ENCODE measurements at places on chromosomes 13 and 19.

DNA sequence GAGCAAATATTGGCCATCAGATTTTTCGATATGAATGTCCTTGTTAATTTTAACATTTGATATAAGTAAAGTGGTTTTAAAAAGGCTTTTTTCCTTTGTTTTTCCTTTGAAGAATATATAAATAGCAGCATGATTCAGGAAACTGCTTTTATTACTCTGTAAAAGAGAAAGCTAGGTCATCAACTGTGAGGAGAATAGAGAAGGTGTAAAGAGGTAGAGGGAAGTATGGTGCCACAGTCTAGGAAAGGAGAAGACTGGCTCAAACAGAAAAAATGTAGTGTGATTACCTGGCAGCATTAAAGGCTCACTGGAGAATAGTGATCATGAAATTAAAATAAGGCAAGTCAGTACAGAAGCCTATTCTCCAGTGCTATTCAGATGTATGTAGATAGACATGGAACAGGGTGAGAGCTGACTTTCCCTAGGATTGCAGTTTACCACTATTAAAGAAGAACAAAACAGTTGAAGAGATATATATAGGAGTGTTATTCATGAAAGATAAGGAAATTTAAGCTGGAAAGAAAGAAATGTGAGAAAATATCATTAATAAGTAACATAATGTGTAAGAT is 1115.9 kb upstream of the PCDH9 start:
- no peak for DNase-seq

DNA sequence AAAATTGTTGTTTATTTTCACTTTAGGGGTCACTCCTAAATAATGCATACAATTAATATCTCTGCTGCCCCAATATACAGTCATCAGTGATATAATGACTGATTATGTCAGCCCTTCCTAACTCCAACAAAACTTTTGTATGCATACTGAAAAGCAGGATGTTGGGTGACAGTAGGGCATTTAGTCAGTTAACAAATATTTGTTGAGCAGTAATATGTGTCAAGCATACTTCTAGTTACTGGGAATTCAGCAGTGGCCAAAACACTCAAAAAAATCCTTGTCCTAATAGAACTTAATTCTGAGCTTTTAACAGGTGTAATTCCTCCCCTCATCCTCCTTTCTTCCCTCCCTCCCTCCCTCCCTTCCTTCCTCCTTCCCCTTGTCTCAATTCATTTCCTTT is 560.7 kb upstream of the KLHL1 start:
- DNase-seq = no peak

DNA sequence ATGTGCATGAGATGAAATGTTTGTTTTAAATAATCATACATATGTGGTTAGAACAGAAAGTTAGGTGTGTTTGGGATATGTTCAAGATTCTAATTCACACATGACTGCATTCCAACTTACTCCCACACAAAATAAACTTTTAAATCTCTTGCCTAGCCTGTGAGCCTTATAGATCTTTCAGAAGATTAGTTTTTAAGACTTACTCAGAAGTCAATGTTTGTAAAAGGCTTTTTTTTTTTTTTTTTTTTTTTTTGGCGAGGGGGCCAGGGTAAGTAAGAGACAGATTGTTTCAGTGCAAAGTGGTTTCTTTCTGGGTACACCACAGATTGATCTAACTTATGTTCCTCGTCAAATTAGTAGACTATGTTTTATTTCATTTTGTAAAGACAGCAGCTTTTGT is 39.1 kb downstream of the GPR180 start:
- no peak for DNase-seq

GRCh38 chr19:8057545-8058270 is 5.1 kb downstream of the CCL25 start:
- DNase-seq = no peak

- no peak for DNase-seq
Observed at GRCh38 chr13:31361673-31362072, 161.9 kb downstream of the B3GLCT start.

DNA sequence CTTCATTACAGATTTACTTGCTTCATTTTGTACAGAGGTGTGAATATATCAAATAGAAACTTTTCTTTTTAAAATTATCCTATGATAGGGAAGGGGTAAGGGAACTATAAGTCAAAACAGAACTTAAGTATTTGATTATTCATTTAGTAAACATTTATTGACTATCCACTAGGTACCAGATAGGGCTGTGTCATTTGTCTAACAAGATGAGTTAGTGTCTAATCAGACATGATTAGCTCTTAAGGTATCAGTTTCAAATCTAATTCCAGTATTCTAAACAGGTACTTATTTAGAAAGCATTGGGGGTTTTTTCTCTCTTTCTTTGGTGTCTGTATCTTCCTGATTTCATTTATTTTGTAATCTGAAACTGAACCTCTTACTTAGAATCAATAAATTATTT is 32.2 kb downstream of the CDADC1 start:
- no peak for DNase-seq

GRCh38 chr19:30848636-30849425 is 476.6 kb downstream of the ZNF536 start:
- no peak for DNase-seq

GRCh38 chr13:28819735-28820098 is 422 bp upstream of the MTUS2 start:
- DNase-seq = no peak

GRCh38 chr13:63408331-63409189 is 1992.9 kb upstream of the PCDH20 start:
- DNase-seq = no peak

DNA sequence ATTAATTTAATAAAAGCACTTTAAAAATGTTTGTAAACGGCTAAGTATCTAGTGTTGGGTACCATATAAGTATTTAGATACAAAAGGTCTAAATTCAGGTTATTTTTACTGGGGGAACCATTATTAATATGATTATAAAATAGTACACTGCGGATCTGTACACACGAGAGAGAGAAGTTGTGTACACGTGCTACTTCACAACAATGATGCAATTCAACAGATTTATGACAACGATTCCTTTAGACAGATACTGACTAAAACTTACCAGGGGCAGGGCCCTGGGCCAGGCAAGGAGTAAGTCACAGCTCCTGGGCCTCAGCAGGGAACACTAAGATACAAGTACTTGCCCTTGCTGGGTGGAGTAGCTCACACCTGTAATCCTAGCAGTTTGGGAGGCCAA is 29.1 kb upstream of the TPTE2 start:
- DNase-seq = no peak

All from GM04503 (cell line).